ENCODE measurements at places on chromosomes 11 and 22.

GRCh38 chr11:6721343-6721742 is 38.2 kb upstream of the MRPL17 start:
- no peak for DNase-seq

DNA sequence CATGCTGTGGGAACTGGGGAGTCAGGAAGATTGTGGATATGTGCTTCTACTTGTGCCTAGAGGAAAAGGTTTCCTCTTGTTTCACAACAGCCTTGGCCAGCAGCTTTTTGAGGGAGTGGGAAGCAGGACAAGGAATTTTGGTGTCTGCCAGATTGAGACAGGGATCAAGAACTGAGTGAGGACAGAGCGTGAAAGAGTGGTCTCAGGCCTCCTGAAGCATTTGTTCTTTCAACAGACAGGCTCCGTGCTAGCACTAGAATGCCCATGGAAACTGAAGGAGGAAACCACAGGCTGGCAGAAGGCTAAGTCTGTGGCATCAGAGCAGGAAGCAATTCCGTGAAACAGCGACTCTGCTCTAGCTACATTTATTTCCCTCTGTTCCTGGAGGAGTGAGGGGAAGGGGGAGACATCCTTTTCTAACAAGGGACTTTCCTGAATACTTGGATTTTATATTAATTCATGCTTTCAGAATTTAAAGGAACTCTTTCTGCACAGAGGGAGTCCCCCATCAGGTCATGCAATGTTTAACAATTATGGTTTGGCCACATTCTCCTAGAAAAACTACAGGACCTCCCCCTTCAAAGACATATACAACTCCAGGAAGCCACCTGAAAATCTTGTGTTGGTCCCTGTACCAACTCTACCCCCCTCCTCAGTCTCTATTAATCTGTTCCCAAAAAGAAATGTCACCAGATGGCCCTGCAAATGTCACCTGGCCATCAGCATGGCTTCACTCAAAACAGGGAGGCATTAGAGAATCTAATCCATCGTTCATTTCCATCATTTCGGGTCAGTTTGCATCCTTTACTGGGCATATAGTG is 96.1 kb downstream of the SYT9 start:
- DNase-seq = no peak

DNA sequence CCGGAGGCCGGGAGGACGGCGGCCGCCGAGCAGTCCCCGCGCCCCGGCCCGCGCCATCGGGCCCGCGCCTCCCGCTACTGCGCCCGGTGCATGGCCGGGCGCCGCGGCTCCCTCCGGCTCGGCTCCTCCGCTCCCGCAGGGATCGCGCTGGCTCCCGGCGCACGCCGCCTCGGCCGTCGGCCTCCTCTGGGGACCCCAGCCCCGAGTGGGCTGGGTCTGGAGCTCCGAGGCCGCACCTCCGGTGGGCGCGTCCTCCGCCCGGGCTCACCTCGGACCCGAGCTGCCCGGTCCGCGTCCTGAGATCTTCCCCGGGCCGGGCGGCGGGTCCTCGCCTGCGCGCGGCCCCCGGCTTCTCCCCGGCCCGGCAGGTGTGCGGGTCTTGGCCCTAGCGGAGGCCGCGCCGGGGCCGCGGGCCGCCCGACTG is 251 bp downstream of the SHISA8 start:
- no peak for DNase-seq

- DNase-seq = no peak
These were observed 542.9 kb downstream of the NTM start for GRCh38 chr11:131913267-131913666.

GRCh38 chr22:40954113-40954512 is 2.9 kb downstream of the RBX1 start:
- no peak for DNase-seq

DNA sequence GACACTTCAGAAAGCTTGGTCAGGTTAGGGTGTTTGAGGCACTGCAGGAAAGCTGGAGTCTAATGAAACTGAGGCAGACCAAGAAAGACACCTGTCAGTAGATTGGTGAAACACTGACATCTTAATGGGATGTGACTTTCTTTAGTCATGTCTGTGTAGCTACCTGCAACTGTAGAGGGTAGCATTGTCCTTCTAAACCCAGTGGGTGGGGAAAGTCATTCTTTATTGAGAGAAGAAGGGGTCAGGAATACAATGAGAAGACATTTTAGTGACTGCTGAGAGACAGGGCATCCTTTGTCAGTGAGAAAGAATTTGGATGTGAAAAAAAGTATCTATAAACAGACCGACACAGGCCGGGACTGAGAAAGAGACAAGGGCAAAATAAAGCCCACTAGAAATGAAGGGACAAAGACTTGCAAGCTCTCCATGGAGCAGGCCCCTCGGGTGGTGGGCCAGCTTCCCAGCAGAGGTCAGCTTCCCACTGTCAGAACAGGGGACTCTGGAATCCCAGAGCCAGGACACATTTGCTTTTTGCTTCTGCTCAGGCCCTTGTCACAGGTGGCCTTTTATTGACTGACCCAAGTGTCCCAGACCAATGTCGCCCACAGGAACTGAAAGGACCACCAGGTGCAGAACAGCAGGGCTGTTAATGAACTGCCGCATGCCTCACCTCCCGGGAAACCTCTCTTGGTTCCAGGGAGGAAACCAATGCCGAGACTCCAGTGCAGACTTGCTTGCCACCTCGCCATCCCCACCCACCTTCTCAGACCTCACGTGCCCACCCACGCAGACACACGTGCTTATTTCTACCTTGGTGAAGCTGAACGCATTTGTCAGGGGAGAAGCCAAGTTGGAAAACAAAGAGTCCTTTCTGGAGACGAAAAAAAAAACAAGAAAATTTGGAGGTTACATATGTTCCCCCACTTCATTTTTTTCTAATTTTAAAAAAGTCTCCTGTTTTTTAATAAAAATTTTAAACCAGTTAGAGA is 212.8 kb downstream of the TENM4 start:
- DNase-seq = no peak

DNA sequence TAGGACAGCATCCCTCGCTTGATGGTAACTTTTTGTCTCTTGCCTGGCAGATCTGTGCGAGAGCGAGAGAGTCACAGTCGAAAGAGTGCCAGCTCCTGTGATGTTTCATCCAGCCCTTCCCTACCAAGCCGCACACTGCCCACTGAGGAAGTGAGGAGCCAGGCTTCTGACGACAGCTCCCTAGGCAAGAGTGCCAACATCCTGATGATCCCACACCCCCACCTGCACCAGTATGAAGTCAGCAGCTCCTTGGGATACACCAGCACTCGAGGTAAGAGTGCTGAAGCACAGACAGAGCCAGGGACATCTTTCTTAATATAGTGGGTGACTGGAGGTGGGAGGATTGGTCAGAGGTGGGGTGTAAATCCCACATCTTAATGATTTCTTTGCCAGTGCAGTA is 61.1 kb downstream of the DEPDC5 start:
- no peak for DNase-seq

DNA sequence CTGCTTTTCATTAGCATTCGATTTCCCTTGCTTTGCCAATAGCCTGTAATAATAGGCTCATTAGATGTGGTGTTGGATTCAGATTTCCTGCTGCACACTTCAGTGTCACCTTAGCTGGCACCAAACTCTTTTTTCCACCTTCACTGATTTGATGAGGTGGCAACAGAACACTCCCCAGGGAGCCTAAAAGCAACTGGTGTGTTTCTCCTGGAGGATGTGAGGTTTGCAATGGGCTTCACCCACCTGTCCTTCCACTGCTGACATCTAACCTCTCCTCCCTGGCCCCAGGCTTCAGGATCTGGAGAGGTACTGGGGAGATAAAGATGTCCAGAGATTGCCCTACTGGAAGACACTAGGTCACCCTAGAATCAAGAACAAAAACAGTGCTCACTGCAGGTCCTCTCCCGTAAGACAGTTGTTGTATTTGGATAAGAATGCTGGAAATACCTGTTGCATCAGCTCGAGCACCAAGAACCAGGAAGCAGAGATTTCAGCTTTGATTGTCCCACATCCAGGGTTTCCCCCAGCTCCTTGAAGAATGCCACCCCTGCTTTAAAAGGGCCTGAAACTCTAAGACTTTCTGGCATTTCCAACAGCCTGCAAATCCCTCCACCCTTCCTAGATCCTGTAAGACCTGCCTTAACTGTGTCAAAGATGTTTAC is 96.9 kb downstream of the SLC1A2 start:
- no peak for DNase-seq

DNA sequence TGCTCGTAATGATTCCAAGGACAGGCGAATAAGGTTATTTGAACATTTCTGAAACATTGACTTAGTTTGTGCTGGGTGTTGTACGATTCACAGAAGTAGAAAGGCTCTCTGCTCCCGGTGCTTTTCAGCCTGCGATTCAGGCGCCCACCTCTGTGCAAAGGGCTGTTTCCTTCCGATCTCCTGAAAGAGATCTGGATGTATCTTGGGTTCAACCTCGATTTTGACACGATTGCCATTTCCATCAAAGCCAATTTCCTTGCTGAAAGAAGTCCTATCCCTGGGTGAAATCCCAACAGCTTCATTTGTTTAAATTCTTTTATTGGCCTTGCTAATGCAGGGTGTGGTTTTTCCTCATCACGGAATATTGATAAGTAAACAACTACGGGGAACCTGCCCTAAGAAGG is 1.1 kb upstream of the ZC3H12C start:
- no peak for DNase-seq

DNA sequence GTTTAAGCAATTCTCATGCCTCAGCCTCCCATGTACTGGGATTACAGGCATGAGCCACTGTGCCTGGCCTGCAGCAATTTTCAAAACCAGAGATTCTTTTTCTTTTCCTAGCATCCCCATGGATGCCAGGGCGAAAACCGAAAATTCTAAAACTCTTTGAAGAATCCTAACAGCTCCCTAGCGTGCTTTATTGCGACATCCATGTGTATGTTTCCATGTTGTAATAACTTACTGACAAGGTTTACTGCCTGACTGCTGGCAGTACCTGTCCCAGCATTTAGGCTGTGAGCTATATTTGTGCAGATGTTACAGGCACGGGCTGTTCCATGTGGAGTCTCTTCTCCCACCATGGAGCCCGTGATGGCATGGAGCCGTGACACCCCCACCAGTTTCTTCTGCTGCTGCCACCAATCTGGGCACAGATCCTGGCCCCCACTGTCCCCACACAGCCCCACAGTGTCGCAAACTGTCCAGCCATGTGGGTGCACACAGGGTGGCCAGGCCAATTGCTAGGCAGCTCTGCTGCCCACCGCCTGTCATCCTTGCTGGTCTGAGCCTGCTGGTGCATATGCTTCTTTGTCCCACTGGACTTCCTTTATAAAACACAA is 7.1 kb upstream of the TAB1 start:
- no peak for DNase-seq

- no peak for DNase-seq
These were observed 65.2 kb upstream of the CNTN5 start for GRCh38 chr11:98955551-98955950.

GRCh38 chr11:69040581-69041260 is 8.0 kb upstream of the TPCN2 start:
- DNase-seq = no peak

DNA sequence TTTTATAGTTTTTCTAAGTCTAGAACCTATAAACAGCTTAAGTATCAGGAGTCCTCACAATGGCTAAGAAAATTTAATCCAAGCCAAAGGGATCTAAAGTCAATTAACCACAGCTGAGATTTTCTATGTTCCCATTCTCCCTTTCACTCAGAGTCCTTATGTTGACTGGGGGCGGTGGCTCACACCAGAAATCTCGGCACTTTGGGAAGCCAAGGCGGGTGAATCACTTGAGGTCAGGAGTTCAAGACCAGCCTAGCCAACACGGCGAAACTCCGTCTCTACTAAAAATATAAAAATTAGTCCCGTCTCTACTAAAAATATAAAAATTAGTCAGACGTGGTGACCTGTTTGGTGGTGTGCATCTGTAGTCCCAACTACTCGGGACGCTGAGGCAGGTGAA is 6.9 kb downstream of the RDX start:
- no peak for DNase-seq

DNA sequence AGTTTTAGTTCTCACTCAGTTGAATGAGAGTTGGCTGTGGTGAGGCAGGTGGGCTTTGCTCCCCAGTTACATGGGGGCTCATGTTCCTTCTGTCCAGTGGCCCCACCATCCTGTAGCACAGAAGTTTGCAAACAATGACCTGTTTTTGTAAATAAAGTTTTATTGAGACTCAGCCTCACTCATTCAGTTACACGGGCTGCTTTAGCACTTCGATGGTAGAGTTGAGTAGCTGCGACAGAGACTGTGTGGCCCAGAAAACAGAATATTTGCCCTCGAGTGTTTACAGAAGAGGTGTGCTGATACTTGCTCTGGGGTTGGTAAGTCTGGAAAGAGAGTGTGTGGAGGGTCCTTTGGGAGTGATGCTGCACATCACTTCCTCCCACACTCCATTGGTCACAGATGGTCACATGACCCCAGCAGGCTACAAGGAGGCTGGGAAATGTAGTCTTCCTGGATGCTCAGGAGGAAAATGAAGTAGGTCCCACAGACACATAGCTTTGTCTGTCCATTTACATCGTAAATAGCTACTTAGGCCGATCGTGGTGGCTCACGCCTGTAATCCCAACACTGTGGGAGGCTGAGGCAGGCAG is 34.6 kb downstream of the IFT27 start:
- no peak for DNase-seq

- DNase-seq = no peak
These were observed 3.1 kb downstream of the CLMP start for GRCh38 chr11:123191939-123192338.

- no peak for DNase-seq
These were observed 5.4 kb upstream of the CSDC2 start for GRCh38 chr22:41555325-41555982.

GRCh38 chr22:28907311-28908008 is 24.1 kb downstream of the ZNRF3 start:
- no peak for DNase-seq

DNA sequence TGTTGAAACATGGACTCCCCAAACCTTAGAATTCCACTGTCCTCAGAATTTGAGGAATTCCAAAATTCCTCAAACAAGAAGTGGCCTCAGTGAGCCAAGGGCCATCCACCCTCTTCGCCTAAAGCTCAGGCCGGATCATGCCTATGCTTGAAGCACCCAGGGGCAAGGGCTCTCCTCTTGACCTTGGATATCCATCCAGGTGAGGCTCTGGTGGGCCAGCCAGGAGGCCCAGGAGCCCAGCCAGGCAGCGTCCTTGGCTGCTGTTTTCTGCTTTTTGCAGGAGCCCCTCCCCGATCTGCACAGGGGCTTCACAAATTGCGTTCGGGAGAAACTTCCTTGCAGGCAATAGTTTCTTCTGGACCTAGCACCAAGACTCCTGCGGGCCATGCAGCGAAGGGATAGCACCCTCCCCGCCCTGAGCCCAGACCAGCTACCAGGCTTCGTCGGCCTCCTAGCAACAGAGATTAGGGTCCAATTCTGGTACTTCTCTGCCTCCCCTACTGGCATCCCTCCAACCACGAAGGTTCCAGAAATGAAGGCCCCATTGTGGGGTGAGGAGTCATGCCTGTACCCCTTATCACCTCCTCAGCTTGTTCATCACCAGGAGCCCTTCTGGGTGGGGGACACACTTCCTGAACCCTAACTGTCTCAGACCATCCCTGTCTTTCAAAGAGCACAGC is 2.0 kb downstream of the PHLDA2 start:
- no peak for DNase-seq
